ENCODE measurements at places on chromosomes 13 and 19.

- no peak for DNase-seq
Observed at GRCh38 chr13:93080587-93080986, 146.0 kb upstream of the GPC6 start.

- no peak for DNase-seq
Observed at GRCh38 chr19:18696023-18696422, 12.5 kb downstream of the CRTC1 start.

DNA sequence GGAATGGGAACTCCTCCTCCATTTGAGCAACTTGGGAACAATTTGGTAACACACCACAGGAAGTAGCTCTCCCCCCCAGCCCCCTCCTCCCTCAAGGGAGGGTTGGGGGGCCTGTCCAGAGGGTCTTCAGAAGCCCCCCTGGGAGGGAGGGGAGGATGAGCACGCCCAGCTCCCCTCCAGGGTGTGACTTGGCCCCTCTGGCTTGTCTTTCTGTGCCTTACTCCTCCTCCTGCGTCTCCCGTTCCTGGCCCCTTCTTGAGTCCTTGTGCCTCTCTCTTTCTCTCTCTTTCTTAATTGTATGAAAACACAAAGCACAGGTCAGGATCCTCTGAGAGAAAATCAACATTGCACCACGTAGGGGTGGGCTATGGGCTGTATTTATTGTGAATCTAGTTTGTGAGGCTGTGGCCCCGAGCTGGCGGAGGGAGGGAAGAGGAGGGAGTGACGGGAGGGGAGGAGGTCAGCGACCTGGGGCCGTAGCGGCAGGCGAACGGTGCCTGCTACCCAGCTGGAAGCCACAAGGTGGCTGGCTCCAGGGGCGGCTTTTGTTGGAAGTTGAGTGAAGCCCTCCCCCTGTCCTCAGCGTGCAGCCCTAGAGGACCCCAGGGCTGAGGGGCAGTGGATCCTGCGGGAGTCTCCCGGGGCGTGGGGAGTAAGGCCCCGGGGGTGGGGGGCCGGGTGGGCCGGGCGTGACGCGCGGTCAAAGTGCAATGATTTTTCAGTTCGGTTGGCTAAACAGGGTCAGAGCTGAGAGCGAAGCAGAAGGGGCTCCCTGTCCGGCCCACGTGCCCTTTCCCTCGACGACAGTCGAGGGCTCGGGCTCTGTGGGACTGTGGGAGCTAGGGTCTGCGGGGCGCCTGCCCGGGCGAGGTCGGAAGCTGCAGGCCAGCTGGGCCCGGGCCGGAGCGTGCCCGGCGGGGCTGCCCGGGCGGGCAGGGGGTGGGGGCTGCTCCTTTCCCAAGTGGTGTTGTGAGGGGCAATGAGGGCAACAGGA lies 6.4 kb downstream of the LYL1 start:
- DNase-seq: no peak

DNA sequence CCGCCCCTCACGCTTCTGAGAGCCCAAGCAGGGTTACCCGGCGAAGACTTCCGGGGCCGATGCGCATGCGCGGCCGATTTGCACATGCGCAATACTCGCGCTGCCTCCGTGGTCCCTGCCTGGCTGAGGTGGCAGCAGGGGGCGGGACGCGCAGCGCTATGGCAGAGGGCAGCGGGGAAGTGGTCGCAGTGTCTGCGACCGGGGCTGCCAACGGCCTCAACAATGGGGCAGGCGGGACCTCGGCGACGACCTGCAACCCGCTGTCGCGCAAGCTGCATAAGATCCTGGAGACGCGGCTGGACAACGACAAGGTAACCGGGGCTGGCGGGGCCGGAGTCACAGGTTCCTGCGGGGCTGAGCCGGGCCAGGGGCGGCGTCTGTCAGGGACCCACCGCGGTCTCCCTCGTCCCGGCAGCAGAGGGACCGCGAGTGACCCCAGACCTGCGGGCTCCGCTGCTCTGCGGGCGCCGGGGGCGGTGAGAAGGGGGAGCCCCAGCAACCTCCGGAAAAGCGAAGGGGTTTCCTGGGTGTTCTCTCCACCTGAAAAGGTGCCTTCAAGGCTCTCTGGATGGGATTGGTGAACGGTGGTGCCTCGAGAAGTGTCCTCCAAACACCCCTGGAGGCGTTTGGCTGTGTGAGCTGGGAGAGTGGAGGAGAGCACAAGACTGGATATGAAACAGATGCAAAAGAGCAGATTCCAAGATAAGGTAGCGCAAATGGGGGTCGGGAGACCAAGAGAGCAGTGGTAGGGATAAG lies at the start of gene COG6:
COG6 (plus strand) TSS at position 94 of the 756 bp plus-strand sequence; CDS start at position 159, 65 bp downstream.
- peak; percentile 95 for DNase-seq

DNA sequence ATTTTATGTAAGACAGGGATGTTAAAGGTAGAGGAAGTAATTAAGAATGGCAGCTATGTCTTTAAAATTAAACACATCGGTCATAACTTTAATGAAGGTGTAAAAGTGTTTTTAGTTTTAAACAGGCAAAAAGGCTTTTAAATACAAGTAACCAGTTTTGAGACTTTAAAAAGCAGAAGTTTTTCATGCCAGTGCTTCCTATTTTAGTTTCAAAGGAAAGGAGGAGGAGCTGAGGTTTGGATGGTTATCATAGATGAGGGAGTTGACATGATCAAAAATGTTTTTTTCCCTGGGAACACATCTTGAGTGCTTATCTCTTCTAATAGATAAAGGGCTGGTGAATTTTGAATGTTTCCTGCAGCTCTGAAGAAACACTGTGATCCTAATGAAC lies 42.9 kb downstream of the LRCH1 start:
- no peak for DNase-seq

GRCh38 chr13:90933097-90933826 lies 414.2 kb upstream of the MIR17HG start:
- DNase-seq: no peak

GRCh38 chr13:47372751-47373150 lies 475.9 kb upstream of the HTR2A start:
- no peak for DNase-seq

GRCh38 chr13:111480503-111480902 lies 160.1 kb downstream of the TEX29 start:
- DNase-seq: no peak

DNA sequence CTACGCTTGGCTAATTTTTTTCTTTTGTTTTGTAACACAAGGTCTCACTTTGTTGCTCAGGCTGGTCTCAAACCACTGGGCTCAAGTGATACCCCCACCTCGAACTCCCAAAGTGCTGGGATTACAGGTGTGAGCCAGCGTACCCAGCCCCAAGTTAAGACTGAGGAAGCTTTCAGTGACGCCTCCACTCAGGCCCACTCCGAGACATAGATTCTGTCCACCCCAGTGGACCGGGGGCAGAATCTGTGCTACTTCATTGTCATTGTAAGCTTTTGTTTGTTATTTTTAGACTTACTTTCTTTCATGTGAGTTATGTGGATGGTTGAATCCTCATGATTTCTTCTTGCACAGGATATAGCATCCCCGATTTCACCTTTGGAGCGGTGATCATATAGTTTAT lies 156.9 kb upstream of the TSHZ3 start:
- DNase-seq: no peak

- DNase-seq: no peak
Observed at GRCh38 chr19:31146546-31147183, 202.6 kb downstream of the TSHZ3 start.

GRCh38 chr13:93477238-93477637 lies 250.6 kb downstream of the GPC6 start:
- DNase-seq: no peak

DNA sequence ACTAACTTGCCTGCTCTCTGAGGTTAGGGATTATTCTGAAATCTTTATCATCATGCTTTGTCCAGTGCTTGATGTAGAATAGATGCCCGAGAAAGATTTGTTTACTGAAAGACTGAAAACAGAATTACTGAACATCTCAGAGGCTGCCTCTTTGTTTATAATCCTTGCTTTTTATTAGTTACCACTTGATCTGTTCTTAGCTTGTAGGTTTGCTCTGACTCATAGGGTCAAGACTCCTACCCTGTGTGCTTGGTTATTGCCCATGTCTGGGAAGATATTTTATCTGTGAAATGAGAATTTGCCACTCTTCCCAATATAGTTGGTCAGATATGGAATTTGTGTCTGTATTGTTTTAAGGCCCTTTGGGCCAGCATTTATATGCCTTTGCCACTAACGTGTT lies 675.3 kb downstream of the DIAPH3 start:
- no peak for DNase-seq

DNA sequence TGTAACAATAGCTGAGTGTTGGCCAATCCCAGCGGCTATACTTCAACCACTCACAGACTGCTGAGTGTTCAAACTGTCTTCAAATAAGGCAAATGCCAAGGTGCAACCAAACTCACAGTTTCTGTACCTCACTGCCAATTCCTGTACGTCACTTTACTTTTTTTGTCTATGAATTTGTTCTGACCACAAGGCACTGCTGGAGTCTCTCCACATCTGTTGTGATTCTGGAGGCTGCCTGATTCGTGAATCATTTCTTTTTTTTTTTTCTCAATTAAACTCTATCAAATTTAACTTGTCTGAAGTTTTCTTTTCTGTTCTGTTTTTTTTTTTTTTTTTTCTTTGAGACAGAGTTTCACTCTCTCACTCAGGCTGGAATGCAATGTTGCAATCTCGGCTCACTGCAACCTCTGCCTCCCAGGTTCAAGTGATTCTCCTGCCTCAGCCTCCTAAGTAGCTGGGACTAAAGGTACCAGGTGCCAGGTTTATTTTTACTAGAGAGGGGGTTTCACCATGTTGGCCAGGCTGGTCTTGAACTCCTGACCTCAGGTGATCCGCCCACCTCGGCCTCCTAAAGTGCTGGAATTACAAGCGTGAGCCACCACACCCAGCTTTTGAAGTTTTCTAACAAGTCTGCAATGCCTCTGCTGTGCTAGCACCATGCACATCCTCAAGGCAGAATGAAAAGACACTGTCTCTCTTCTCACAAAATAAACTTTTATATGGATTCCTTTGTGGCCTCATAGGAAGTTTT lies 401.7 kb downstream of the IRS2 start:
- DNase-seq: no peak

Measured in CD4-positive, alpha-beta T cell treated with Interleukin-15 for 4 hours (primary cell).